NCI-H1694 treated with DMSO at 0.1 percent for 48 hours (cell line): ENCODE measurements at places on chromosomes 1 and 21.

GRCh38 chr1:72442262-72442661 is 159.9 kb upstream of the NEGR1 start:
- no peak for DNase-seq

DNA sequence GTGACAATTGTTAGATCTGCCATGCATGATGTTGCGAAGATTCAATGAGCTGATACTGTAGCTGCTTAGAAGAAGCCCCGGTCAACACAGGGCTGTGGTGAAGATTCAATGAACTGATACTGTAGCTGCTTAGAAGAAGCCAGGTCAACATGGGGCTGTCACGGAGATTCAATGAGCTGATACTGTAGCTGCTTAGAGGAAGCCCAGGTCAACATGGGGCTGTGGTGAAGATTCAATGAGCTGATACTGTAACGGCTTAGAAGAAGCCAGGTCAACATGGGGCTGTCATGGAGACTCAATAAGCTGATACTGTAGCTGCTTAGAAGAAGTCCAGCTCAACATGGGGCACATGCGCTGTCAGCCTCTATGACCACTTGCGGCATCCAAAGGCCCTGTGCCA is 18.8 kb upstream of the BACE2 start:
- no peak for DNase-seq

- no peak for DNase-seq
These were observed 111.9 kb downstream of the ZBTB18 start for GRCh38 chr1:244162786-244163530.

DNA sequence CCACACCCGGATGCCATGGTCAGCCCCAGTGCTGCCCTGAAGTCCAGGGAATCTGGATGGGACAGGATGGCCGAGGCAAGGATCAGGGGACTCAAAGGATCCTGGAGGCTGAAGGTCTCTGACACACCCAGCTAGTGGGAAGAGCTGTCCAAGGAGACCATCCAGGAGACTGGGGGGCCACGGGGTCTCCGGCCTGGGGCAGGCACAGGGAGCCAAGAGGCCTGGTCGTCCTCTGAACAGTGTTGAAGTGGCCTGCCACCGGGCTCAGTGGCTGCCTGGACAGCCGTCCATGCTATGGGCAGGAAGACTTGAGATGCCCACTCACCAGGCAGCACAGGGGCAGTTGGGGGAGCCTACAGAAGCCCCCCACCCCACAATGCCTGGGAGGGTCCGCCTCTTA is 41.9 kb downstream of the MEGF6 start:
- no peak for DNase-seq

DNA sequence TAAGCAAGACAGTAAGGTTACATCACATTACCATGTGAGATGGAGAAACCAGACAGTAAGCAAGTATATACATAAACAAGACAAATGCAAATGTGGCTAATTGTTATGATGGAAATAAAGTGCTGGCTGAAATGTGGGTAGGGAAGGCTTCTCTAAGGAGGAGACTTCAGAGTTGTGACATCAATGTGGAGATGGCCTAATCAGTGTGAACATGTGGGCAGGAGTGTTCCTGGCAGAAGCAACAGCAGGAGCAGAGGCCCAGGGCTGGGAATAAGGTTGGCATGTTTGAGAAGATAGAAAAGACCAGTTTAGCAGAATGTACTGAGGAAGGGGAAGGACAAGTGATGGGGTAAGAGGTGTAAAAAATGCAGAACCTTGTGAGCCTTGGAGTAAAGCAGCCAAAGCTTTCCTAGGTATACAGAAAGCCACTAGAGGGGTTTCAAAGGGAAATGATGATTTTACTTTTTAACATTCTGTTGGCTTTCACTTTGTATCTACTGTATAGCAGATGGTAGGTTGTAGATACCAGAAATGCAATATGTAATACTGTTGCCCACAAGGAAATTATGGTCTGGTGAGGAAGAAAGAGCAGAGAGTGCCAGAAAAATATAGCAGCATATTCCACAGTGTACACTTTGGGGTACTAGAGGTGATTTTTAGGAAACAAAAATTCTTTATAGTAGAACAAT is 197.4 kb downstream of the FGGY start:
- peak; percentile 11 for DNase-seq

DNA sequence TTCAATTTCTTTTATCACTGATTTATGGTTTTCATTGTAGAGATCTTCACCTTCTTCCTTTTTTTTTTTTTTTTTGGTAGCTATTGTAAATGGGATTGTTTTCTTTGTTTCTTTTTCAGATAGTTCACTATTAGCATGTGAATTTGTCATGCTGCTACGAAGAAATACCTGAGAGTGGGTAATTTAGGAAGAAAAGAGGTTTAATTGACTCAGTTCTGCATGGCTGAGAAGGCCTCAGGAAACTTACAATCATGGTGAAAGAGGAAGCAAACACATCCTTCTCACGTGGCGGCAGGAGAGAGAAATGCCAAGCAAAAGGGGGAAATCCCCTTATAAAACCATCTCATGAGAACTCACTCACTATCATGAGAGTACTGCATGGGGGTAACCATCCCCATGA is 66.4 kb downstream of the DAB1 start:
- no peak for DNase-seq

- no peak for DNase-seq
These were observed 182.1 kb downstream of the NPHP4 start for GRCh38 chr1:5810131-5810530.

DNA sequence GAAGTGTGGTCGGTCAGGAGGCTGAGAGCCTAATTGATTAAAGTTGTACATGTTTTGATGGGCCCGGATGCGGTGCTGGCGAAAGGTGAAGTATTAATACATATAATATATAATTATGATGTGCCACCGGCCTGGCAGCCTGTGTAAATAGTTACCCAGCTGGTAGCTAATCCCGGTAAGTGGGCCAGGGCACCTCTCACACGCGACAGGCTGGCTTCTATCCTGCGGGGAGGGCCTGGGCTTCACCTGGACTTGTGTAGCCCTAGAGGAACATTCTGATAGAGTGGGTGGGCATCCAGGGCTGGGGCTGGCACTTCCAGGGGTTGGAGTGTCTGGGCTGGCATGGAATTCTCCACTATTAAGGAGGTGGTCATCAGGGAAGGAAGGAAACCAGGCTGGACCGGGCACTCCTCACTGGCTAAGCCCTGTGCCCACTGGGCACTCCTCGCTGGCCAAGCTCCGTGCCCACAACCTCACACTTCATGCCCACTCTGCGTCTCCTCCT is 48.3 kb downstream of the IGSF21 start:
- DNase-seq: no peak

GRCh38 chr1:52238887-52239707 is 97.2 kb downstream of the ZFYVE9 start:
- DNase-seq: no peak

GRCh38 chr1:6991266-6991665 is 206.0 kb downstream of the CAMTA1 start:
- no peak for DNase-seq

DNA sequence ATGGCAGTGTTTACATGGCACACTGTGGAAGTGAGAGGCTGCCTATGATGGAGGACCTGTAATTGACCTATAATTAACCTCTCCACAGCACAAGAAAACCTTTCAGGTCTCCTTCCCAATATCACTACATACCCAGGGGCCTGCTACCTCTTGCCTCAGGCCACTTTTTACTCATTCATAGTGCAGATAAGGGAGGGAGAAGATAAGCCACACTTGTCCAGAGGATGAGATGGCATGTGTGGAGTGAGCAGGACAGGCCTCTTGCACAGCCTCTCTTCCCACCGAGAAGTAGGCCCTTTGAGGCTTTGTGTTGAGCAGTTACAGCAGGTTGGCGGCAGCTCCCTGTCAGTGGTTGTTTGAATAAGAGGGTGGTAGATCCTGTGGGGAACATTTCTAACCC is 31.1 kb upstream of the IKBKE start:
- no peak for DNase-seq

DNA sequence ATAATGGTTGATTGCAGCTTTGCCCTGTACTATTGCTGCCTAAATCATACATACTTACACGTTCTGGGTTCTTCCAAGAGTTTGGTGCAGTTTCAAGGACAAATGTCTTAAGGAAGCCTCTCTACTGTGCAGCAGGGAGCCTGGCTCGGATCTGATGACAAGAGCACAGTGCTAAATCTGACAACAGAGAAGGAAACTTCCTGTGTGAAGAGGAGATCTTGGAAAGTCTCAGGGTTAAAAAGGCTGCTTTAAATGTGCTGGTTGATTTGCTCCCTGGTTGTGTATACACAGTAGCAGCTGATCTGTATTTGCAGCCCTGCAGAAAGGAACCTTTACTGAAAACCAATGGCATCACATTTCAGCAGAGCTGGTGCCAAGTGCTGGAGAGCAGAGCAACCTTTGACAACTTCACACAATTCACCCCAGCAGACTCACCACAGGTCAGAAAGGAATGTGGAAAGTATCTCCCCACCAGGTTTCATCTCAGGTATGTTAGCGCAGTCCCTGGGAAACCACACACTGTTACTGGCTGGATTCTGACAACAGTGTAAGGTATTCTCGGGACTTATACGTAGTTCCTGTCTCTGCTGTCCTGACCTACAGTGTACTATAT is 355.0 kb upstream of the ESRRG start:
- DNase-seq: no peak

GRCh38 chr1:78009276-78009675 is 4.5 kb downstream of the DNAJB4 start:
- no peak for DNase-seq

DNA sequence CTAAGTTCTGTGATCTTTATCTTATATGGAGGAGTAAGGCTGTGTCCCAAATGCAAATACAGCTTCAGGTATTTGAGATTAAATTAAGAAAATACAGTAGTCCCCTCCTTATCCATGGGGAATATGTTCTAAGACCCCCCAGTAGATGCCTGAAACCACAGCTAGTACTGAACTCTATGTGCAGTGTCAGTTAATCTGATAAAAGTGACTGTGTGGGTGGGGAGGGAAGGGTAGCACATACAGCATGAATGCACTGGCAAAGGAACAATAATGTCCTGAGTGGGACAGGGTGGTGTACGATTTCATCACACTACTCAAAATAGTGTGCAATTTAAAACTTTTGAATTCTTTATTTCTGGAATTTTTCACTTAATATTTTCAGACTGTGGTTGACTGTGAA is 83.1 kb downstream of the HS2ST1 start:
- no peak for DNase-seq

DNA sequence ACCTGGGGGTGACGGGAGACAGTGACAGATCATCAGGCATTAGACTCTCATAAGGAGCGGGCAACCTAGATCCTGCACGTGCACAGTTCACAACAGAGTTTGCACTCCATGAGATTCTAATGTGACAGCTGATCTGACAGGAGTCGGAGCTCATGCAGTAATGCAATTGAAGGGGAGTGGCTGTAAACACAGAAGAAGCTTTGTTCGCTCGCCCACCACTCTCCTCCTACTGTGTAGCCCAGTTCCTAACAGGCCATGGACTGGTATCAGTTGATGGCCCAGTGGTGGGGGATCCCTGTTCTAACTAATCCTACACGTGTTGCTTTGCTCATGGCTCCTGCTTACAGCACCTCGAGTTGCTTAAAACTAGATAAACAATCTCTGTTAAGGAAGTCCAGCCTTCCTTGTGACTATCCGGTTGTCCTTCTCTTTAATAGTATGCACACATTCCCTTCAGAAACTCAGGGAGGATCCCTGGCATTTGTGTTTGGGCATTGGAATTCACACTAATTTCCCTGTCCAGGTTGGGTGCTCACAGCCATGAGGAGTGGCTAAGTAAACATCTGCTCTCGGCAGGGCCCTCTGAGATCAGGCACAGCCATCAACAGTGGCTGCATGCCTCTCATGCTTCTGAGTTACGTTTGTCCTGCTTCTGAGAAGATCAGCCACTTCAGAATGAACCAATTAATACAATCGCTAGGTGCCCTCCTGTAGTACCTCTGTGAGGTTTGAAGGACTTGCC is 21.1 kb upstream of the F3 start:
- no peak for DNase-seq

- no peak for DNase-seq
These were observed 69.5 kb downstream of the MAN1C1 start for GRCh38 chr1:25685938-25686665.

GRCh38 chr1:29746076-29746665 is 509.8 kb downstream of the PTPRU start:
- no peak for DNase-seq

DNA sequence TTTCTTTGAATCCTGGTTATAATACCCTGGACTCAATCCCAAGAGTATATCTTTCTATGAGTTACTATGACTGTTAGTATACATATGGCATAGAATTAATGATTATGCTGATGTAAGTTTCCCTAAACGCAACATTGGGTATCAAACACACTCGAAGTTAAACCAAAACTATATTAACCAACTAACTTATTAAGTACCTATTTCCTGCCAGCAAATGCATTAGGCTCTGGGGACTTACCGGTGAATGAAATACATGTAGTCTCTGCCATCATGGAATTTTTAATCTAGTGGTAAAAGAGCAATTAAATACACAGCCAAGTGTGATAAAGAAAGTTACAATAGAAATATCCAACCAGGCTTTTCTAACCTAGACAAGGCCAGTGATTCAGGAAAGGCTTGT is 193.6 kb upstream of the ADGRL2 start:
- DNase-seq: no peak

- no peak for DNase-seq
These were observed 644.2 kb downstream of the PTPRU start for GRCh38 chr1:29880556-29880955.

DNA sequence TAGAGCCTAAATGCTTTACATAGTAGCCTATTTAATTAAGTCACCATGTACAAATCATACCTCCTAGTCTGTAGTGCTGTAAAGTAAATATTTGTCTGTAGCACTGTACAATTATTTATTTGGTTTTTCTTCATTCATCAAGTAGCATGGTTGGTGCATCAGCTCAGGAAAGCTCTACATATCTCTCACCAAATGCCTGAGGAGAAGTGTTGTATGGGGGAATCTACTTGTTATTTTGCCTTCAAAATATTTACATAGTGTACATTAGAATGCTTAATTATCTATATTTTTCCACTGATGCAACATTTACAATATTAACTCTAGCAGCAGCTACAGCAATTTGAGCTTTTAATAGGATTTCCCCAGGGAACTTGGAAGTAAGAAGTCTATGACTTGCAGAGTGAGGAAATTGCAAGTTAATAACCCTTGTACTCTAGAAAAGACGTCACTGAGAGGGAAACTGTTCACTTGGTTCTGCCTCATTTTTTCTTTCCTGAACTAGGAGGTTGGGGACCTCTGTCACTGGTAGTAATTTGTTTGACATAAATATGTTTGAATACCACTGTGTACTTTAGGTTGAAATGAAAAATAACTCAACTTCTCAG is 207.4 kb downstream of the PDE4B start:
- no peak for DNase-seq

DNA sequence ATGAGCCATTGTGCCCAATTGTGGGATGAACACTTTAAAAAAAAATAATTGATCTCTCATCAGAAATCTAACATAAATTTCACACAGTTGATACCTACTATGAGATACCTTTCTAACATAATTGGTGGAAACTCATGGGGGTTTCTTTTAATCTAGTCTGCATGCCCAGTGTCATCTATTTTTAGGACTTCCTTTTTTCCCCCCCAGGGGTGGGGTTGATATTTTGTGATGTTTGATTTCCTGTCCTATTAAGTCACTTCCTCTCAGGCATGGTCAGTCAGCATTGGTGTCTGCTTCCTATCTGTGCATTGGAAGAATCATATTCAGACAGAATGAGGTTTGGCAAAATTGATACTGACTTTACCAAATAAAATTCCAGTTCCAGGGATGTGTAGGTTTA is 21.5 kb downstream of the NFYC start:
- DNase-seq: no peak

GRCh38 chr21:44527983-44528633 is 11.9 kb downstream of the KRTAP10-1 start:
- no peak for DNase-seq
